Glomerular endothelial cell (primary cell): ENCODE measurements at places on chromosomes 13 and 19. TPM values are rescaled to one million over a fixed set of nuclear protein-coding genes. Genes with fewer than 3 reads are reported as not detected.

CRYL1 gene
- 68.8 and 116 TPM in 2 replicates for total RNA-seq

ZNF253 gene
- total RNA-seq = 6.7 and 8.3 TPM in 2 replicates

LRCH1 gene
- total RNA-seq = 17.7 and 36.8 TPM in 2 replicates

ZNF714 gene
- 2.9 and 5.8 TPM in 2 replicates for total RNA-seq

C19orf33 gene
- 24.3 and 37.2 TPM in 2 replicates for total RNA-seq
